ENCODE measurements at places on chromosomes 2 and 18. TPM values are rescaled to one million over a fixed set of nuclear protein-coding genes. Genes with fewer than 3 reads are reported as not detected.

Gene LRATD1
- 0.27 TPM for total RNA-seq

DNA sequence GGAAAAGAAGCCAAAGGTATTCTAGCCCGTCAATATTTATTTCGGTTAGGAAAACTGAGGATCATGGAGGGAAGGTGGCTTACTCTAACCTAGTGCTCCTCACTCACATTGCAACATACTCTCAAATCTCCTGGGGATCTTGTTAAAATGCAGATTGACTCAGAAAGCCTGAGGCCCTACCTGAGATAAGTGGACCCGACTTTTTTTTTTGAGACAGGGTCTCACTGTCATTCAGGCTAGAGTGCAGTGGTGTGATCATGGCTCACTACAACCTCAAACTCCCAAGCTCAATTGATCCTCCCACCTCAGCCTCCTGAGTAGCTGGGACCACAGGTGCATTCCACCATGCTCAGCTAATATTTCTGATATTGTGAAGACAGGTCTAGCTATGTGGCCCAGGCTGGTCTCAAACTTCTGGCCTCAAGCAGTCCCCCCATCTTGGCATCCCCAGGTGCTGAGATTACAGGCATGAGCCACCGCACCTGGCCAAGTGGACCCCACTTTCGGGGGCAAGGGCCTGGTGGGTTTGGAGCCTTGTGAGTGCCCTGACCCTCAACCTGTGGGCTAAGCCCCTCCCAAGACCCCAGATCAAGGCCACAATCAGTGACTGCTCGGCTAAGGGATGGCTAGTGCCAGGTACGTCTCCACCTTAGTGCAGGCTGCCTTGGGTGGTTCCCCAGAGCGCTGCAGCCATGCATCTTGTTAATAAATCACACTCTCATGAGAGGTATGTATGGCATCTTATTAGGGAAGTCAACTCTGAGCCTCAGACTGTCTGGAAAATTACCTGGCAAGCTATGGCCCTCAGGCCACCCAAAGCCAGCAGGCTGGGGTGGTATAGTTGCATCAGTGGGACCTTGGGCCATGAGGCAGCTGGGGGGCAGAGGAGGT lies 1.1 kb upstream of the NEURL3 start:
- no peak overlapping the region for H3K4me3 ChIP-seq
- no peaks in the 10 kb centered on the region for H3K36me3 ChIP-seq
- no peak for DNase-seq
- H3K27ac ChIP-seq = peak overlapping the region; percentile 91

DNA sequence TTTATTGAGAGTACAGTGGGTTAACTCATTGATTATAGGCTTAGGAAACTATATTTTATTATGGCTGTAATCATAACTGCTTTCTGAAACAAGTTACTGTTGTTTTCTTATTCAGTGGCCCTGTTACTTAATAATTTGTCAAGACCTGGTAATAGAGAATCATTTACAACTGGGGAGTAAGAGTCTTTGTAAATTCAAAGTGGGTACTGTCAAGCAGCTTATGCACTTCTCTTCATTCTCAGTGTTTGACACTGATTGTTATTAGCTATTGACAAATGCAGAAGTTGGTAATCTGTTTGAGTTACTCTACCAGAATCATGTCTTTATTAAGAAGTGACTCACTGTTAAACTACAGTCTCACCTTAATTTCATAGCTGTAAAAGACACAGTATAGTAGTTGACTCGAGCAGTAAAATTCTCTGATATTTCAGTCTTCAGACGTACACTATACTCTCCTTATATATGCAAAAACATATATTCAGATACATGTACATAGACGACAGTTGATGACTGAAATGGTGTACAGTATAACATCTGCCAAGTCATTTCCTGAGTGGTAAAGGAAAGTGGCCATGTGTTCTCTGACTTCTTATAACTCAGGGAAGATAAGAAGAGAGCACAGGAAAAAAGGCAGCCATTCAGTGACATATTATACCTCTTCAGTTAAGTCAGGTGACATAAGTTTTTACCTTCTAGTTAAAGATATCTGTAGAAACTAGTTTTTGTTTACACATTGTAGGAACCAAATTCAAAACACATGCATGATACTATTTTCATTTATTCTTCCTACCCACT lies 36.0 kb upstream of the TTC27 start:
- H3K27ac ChIP-seq = no peak overlapping the region
- H3K4me1 ChIP-seq = no peaks in the 10 kb centered on the region
- no peak for DNase-seq
- H3K27me3 ChIP-seq = no peaks in the 10 kb centered on the region
- H3K4me3 ChIP-seq = no peak overlapping the region
- no peaks in the 10 kb centered on the region for H3K36me3 ChIP-seq

GRCh38 chr18:22324191-22325131 lies 93.3 kb downstream of the CTAGE1 start:
- no peaks in the 10 kb centered on the region for H3K4me1 ChIP-seq
- no peak overlapping the region for H3K4me3 ChIP-seq
- no peaks in the 10 kb centered on the region for H3K27me3 ChIP-seq
- no peak for DNase-seq
- H3K27ac ChIP-seq = no peak overlapping the region
- H3K36me3 ChIP-seq = no peaks in the 10 kb centered on the region

GRCh38 chr2:27843992-27844391 lies 46.2 kb downstream of the RBKS start:
- no peak overlapping the region for H3K4me3 ChIP-seq
- no peaks in the 10 kb centered on the region for H3K36me3 ChIP-seq
- H3K4me1 ChIP-seq = no peaks in the 10 kb centered on the region
- no peak overlapping the region for H3K27ac ChIP-seq

Gene LHCGR
- total RNA-seq = not detected

Gene CD207
- 0.16 TPM for total RNA-seq

DNA sequence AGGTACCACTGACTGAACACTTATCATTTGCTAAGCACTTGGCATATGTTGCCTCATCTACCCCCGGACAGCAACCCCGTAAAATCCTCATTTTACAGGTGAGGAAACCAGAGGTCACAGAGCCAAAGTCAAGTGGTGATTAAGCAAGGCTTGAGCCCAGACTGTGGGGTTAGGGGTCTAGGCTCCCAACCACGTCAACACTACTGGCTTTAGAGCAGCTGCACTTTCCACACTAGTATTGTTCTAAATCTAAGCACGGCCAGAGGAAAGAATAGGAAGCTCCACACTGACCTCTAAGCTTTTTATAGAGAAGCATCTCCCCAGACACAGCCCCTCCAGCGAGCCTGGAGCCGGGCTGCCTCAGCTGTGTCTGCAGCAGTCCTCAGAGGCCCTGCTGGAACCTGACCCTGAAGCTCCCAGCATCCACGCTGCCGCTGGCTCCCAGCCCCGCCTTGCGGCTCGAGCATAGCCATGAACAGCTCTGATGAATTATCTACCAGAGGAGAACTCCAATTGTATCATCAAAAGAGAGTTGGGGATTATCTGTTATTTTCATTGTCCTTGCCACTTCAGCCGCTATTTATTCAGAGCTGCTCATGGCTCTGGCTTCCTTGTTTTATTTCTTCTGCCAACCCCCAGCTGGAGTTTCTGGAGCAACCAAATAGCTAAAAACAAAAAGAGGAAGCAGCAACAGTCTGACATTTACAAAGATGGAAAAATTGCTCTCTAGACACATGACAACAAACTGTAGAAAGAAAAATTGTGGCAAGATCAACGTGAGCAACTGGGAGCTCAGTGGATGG lies 62.2 kb upstream of the RTN4 start:
- peak overlapping the region; percentile 85 for H3K27ac ChIP-seq
- no peak overlapping the region for H3K4me3 ChIP-seq
- no peaks in the 10 kb centered on the region for H3K27me3 ChIP-seq
- DNase-seq = no peak

Gene EGR4
- total RNA-seq = not detected

Gene CYP26B1
- total RNA-seq = 1.7 TPM

Gene RNU2-63P
- total RNA-seq = 19.4 TPM

DNA sequence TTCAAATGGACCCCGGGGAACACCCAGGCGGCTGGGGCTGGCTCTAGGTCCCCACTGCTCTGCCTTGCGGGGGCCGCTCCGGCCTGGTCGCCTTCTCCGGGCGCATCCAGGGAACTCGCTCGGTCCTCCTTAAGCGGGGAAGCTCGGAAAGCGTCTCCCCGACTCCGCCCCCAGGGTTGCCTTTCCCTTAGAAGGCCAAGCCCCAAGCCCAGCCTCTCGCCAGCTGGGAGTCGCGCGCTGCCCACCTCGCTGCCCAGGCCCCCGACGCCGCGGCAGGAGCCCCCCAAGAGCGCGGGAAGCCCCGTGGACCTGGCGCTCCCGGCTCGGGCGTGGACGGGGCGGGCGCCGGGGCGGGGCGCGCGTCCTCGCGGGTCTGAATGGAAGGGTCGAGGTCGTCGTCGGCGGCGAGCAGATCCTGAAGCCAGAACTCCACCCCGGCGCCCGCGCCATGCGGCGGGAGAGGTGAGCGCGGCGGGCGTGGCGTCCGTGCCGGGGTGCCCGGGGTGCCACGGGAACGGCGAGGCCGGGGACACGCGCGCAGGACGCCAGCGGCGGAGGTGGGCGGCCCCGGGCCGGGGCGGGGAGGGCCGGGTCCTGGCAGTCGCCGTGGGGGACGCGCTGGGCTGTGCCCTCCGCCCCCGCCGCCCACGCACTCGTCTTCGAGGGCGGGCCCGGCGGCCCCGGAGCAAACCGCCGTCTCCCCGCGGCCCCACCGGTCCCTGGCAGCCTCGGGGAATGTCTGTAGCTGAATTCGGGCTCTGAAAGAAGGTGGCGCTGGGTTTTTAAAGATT lies at the start of gene BOK:
Gene BOK, plus strand, starts transcription at position 214 of the 791 bp plus-strand sequence. CDS start 739 bp downstream, outside the sequence.
- H3K4me3 ChIP-seq = peak within 1 kb of the TSS; percentile 63
- H3K36me3 ChIP-seq = no peaks in the 10 kb centered on the region
- H3K4me1 ChIP-seq = no peaks in the 10 kb centered on the region
- peak within 1 kb of the TSS; percentile 55 for H3K27ac ChIP-seq

Data from Caco-2 (cell line).